ENCODE measurements at places on chromosomes 13 and 19.

- DNase-seq: no peak
Measured at GRCh38 chr13:28297341-28297740, 159.0 kb downstream of the PAN3 start.

DNA sequence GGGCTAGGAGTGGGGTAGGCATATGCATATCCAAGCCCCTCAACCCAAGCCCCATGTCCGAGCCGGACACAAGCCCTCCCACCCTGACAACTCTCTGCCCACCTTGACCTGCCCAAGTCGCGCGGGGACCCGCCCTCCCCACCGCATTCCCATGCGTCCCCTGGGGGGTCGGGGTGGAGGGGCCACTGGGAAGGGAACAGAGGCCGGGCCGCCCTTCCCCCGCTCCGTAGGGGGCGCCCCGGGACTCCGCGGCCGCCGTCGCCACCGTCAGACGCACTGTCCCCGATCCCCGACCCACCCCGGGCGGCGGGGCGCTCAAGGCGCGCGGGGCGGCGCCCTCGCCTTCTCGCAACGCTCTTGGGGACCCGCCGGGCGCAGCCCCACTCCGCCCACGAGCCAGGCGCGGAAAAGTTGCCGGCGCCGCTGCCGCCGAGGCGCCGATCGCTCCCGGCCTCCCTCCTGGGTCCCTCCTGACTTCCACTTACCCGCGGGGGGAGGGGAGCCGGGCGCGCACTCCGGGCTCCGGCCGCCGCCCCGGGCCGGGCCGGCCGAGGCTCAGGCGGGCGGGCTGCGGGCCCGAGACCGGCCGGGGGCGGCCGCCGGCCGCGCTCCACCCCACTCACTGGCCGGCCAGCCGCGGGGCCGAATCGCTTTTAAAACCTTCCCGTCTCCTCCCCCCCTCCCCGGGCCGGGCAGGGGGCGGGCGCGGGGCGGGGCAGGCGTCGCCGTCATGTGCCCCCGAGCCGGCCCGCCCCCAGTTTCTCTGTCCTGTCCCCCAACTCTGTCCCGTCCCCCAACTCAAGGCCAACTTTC, 34.4 kb upstream of the NANOS3 start:
- peak; percentile 36 for DNase-seq

- no peak for DNase-seq
Measured at GRCh38 chr13:78593652-78594455, 9.5 kb downstream of the POU4F1 start.

DNA sequence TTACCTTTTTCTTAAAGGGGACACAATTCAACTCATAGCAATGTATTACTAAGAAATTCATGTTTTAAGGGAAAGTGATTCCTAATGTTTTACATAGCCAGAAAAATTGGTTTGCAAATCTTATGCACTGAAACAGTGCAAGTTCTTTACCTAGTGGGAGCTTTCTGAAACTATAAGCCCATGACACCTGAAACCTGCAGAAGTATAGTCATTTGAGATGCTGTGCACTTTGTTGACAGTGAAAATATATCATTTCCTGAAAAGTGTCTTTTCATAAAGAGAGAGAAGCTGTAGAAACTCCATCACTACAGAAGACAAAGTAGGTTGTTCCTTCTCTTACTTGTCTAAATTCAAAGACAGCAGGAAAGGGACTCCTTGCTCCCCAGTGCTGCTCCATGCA, 517.1 kb downstream of the LMO7 start:
- no peak for DNase-seq

- DNase-seq: no peak
Measured at GRCh38 chr19:6835501-6835900, 51.9 kb upstream of the ADGRE1 start.

DNA sequence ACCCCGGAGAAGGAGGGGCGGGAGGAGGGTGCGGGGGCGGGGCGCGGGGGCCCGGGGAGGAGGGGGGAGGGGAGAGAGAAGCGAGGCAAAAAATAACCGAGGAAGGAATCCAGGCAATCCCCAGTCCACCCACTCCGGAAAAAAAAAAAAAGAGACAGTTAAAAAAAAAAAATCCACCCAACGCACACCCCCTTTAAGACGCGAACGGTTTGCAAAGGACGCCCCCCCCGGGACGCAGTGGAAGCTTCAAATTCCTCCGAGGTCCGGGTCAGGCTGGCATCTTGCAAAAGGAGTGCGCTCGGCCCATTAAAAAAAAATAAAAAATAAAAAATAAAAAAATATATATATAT, at the start of gene CACNA1A:
CACNA1A (minus strand) TSS at position 9 of the 350 bp plus-strand sequence. CDS start 255 bp downstream, outside the sequence.
- no peak for DNase-seq

GRCh38 chr13:27788271-27788670, 4.0 kb upstream of the GSX1 start:
- DNase-seq: no peak

DNA sequence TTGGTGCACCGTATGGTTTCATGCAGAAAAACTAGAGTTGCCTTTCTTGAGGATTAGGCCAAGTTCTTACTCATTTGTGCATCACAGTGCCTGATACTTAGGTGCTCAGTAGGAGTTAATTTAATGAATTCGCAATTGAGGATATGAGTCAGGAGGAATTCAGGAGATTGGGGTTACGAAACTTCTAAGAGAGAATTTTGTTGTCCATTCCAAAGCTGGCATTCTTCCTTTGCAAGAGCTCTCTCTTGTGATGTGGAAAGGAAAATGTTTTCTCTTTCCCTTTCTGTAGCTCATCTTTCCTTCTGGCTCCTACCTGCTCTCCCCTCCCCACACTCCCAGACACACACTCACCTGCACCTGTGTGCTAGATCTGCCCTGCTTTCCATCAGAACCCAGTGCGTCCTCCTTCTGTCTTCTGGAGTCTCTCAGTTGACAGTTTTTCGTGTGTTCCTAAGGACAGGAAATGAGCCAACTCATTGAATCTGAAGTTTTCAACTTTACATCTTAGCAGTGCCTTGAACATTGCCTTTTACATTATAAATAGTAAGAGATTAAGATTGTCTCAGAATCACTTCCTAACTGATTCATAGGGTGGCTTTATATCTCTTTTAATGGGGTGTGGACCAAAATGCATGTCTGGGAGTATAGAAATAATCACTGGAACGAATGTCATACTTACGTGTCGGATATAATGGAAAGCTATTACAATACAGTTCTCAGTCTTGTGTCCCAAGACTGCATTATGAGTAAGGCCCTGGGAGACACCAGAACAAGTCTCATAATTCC, 19.7 kb upstream of the ERCC5 start:
- DNase-seq: no peak

- no peak for DNase-seq
Measured at GRCh38 chr13:101098873-101099272, 317.4 kb downstream of the NALCN start.

- DNase-seq: no peak
Measured at GRCh38 chr13:27168906-27169657, 2.5 kb downstream of the USP12 start.

DNA sequence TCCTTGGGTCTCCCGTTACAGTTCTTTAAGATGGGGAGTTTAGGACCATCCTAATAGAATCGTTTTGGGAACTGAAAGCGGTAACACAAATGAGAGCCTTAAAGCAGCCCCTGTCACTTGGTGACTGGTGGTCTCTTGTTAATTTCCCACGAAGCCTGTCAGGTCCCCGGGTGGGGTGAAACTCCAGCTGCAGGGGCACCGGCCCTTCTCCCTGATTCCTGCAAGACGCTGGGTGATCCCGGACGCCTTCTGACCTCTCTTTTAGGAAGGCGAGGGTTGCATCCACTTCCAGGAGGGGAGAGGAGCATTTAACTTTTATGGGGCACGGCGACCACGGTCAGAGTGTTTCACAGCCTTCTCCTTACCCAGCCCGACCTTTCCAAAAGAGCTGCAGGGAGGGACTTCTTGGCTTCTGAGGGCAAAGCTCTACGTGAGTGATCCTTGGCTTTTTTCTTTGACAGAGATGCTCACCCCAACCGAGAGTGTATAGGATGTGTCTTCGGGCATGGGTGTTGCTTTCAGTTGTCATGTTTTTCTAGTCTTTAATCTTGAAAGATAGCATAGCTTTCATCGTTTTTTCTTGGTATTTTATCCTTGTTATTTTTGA, 688 bp downstream of the ZNF225 start:
- DNase-seq: no peak

DNA sequence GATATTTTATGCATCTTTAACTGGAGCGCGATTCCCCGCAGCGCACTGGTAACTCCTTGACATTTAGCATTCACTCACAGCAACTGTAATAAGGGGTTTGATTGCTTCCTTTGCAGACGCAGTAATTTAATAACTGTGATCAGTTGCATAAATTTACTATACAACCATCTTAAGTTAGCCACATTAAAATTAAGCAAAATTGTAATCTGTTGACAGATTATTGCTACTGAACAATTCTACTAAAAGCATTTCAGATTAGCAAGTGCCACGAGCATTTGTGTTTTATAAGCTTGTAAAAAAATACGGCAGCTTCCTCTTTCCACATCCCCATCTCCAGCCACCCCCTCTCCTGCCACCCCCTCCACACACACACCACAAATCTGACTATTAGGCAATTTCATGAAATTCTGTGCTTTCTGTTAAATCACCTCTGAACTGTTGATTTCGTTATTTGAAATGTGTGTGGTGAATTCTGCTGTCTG, 44.4 kb downstream of the TSHZ3 start:
- no peak for DNase-seq

GRCh38 chr19:55471266-55471665, 5.2 kb upstream of the ZNF628 start:
- no peak for DNase-seq

DNA sequence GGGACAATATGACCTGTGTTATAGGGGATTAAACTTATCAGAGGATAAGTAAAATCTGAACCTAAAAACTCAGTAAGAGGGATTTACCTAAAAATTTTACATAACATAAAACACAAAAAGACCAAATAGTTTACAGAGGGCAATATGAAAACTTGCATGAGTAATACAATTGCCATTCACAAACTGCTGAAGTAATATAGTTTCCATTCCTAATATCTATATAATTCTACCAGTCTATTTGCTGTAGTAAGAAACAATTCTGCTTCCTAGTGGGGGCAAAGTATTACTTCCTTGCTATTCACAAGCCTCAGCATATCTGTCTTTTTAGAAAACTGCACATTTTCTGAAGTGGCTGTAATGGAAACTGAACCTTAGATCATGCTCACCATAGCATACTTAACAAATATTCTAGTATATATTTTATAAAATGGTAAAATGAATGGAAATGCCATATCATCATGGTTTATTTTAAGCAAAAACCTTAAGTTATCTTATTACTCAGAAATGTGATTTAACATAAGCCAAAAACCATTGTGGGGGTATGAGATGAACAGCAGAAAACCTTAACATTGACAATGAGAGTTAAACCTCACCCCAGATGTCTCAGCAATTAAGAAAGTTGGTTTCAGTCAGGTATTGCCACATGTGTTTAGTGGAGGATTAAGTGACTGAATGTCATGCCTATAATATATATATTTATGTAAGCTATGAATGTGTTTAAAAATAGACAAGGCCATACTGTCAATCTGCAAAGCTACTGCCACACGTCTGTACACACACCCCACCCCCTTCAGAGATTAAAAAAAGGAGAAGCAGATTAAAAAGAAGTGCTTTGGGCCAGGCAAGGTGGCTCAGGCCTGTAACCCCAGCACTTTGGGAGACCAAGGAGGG, 136.8 kb downstream of the MIPEP start:
- no peak for DNase-seq

- DNase-seq: peak; percentile 56
Measured at GRCh38 chr13:20475927-20476691, 49.5 kb downstream of the CRYL1 start.

DNA sequence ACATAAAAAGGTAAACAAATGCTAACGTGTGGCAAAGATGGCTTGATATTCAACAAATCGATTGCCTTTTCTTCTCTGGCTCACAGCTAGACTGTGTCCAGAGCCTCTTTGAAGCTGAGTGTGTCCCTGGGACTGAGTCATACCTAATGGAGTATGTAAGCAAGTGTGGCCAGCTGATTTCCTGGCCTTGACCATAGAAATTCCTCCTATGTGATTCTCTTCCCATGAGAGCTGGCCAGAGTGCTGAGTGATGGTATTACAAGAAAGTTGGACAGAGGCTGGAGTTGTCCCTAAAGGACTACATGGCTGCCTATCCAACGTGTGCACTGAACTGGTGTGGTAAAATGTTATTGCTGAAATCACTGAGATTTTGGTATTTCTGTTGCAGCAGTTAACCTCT, 320.1 kb upstream of the SLC10A2 start:
- no peak for DNase-seq

- no peak for DNase-seq
Measured at GRCh38 chr13:37365496-37365895, 233.1 kb downstream of the POSTN start.

- no peak for DNase-seq
Measured at GRCh38 chr13:34257966-34258365, 440.0 kb downstream of the RFC3 start.

- no peak for DNase-seq
Measured at GRCh38 chr19:32421589-32422361, 16.2 kb downstream of the DPY19L3 start.

GRCh38 chr19:46454244-46454643, 17.1 kb downstream of the PNMA8A start:
- DNase-seq: no peak

GRCh38 chr13:68608147-68608546, 1378.0 kb upstream of the PCDH9 start:
- no peak for DNase-seq

DNA sequence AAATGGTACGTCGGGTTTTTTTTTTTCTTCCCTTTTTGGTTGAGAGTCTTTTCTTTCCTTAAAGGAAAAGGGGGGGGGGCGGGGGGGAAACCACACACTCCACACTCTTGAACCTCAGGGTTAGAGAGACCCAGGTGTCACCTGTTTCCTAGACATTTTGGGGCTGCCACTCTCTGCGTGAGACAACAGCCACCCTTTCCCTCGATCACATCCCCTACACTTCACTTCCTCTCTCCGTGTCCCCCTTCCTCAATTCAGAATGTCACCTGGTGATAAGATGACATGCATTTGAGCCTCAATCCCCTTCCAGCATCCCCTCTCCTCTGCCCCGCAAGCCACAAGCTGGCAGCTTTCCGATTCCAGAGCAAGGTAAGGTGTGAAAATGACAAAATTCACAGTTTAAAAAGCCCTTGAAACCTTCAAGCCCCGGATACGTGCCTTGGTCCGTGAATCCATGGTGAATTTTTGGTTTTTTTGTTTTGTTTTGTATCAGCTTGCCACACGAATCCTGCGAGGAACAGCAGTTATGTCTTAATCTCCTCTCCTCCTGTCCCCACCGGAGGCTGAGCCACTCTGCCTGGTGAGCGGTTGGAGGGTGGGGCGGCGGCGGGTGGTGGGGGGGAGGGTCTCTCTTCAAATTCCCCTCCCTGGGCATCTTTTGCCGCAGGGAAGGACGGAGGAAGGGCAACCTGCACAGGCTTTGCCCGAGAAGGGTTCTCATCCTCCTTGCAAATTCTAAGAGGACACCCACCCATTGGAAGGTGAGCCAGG, 4.2 kb downstream of the PTPRS start:
- no peak for DNase-seq
